Effector memory CD4-positive, alpha-beta T cell (primary cell): ENCODE measurements at places on chromosomes 7 and 10.

DNA sequence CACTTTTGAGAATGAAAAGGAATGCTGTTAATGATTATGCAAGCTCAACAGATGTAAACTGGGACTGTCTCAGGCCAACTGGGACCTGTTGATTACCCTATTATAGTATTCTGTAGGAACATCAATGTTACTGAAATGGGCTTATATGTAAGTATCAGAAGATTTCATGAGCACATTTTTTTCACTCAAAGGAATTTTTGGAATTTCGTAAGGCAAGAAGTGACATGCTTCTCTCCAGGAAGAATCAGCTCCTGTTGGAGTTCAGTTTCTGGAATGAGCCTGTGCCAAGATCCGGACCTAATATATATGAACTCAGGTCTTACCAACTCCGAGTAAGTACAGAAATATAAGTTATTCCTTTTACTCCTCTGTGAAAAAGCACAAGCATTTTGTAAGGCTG, 19.2 kb downstream of the NIPSNAP2 start:
- DNase-seq: no peak

DNA sequence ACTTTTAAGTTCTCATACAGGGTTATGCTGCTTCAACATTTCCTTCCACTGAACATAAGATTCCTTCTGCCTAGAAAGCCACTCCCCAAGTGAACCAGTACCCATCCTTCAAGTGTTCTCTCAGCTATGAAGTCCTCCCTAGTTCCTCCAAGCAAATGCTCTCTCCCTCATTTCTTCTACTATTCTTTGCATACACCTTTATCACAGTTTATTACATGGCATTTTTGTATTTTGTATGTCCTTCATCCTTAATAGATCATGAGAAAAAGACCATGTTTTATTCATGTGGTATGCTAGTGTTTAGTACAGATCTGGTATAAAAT, 1.9 kb downstream of the SYPL1 start:
- DNase-seq: no peak

DNA sequence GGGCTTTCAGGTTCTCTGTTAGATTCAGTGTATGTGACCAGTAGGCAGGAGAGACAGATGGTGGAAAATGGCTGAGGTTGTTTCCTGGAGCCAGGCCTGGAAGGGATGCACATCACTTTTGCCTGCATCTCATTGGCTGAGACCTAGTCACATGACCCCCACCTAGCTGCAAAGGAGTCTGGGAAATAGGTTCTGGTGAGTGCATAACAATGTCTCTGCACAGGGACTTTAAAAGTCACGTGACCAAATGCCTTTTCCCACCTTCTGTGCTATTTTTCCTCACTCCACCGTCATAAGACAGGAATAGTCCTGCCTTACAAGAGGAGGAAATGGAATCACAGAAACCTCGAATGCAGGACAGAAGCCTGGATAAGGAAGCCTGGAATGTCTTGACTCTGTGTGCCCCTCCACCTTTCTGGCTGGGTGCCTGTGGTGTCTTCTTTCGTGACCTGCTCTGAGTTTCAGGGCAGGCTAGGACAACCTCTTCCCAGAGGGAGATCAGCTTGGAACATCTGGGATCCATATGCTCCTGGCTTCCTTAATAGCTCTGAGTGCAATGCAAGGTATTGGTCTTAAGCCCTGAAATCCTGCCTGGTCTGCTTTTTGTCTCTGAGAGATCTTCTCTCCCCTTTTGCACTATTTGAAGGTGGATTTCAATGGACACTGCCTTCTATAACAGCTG, 139.9 kb upstream of the ZNF438 start:
- no peak for DNase-seq

GRCh38 chr7:57375783-57376182, 74.2 kb upstream of the ZNF716 start:
- no peak for DNase-seq

DNA sequence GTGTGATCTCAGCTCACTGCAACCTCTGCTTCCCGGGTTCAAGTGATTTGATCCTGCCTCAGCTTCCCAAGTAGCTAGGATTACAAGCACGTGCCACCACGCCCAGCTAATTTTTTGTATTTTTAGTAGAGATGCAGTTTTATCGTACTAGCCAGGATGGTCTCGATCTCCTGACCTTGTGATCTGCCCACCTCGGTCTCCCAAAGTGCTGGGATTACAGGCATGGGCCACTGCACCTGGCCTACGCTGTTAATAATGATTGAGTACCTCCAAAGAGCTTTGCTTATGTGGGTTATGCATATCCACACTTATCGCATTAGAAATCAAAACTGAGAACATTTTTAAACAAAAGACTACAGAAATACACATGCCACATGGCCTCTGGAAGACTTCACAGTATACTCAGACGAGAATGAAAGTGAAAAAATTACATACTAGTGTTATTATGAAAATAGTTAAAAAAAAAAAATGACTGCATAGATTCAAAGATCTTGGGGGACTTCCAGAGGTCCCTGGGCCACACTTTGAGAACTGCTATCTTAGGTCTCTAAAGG, 25.4 kb downstream of the RPP38 start:
- DNase-seq: no peak

DNA sequence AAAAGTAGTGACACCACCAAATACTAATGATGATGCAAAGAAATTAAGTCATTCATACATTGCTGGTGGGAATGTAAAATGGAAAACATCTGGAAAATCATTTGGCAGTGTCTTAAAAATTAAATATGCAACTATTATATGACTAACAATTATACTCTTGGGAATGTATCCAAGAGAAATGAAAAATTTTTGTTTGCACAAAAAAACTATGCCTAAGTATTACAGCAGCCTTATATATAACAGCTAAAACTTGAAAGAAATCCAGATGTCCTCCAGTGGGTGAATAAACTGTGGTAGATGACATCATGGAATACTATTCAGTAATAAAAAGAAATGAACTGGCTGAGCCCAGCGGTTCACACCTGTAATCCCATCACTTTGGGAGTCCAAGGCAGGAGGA, 132.0 kb downstream of the NEBL start:
- no peak for DNase-seq

DNA sequence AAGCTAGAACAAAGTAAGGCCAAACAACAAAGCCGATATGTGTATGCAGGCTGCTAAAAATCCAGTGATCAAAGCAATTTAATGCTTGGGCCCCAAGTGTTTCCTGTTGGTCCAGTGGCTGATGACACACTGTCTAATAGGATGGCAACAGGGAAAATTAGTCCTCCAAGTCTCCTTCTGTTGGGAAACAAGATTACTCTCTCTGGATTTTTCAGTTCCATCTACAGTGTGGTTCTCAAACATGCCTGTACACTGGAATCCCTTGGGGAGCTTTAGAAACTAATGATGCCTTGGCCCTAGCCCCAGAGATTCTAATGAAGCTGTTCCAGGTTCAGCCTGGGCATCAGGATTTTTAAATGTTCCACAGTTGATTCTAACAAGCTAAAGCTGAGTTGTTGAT, 198.7 kb downstream of the AHR start:
- DNase-seq: no peak

GRCh38 chr7:25297278-25297677, 69.0 kb upstream of the NPVF start:
- no peak for DNase-seq

DNA sequence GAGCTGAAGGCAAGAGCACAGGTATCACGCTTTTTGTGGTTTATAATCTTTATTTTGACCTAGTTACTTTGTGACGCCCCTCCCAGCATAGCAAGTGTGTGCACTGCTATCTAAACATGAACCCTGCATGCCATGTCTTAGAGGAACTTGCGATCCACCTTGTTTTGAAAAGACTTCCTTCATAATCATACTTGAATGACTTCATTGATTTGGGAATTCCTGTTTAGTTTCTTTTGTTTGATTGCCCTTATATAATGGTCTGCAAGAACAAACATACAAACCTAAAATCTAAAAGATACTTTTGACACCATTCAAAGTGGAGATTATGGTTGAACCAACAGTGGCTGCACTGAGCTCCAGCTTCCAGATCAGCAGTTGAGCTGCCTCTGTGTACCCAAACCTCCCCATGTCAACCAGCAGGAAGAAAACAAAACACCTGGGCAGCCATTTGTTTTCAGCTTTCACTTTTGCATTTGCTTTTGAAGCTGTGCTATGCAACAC, 132.6 kb downstream of the CELF2 start:
- no peak for DNase-seq

DNA sequence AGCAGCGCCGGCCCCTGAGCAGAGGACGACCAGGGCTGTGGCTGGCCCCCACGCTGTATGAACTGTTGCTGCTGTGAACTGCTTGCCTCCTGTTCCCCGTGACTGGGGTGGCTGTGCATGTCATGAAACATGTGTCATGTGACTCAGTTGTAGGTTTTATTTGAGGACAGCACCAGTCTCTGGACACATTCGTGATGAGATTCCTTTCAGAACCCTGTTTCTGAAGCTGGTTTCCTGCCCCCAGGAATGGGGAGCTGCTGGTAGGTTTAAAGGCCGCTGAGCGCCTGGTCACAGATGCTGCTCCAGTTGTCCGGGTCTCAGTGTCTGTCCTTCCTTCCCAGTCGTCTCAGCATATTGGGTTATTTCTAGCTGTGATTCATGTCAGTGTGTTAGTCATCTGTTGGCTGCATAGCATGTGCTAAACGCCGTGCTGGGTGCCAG, 79.1 kb upstream of the PPIF start:
- DNase-seq: no peak

DNA sequence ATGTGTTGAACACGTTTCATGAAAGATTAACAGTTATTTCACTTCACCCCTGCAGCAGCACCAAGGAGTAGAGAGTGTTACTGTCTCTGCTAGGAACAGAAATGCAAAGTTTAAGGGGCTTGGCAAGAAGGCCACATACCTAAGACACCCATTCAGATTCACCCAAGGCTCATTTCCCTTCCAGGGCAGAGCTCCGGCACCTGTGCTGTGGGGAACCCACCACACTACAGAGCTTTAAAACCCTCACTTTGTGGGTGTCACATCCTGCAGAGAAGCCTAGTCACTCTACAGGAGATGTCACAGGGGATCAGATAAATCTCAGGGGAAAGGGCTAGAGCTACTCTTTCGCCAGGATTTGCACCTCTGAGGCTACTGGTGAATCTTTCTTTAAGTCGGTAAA, 176.1 kb upstream of the KLF6 start:
- peak; percentile 22 for DNase-seq

- DNase-seq: no peak
Measured at GRCh38 chr7:131365838-131366237, 38.2 kb downstream of the MKLN1 start.

- no peak for DNase-seq
Measured at GRCh38 chr10:5365928-5366327, 1.2 kb downstream of the UCN3 start.

DNA sequence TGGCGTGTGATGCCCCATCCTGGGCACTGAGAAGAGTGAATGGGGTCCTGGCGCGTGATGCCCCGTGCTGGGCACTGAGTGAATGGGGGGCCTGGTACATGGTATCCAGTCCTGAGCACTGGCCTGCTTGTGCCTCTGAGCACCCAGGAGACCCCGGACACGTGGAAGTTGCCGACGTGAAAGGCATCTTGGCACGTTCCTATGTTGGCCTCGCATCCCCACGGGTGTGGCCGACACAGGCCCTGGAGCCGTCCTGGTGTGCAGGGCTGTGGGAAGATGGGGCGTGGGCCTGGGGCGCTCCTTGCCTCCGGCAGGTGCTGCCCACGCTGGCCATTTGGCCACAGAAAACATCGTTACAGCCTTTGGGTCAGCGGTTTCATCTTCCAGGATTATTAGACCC, 35.5 kb downstream of the CFAP46 start:
- no peak for DNase-seq

GRCh38 chr7:4102231-4102841, 579.8 kb upstream of the FOXK1 start:
- no peak for DNase-seq

GRCh38 chr10:8513155-8514147, 459.0 kb downstream of the GATA3 start:
- DNase-seq: no peak

GRCh38 chr7:107631588-107632491, 28.8 kb upstream of the SLC26A4 start:
- DNase-seq: no peak

DNA sequence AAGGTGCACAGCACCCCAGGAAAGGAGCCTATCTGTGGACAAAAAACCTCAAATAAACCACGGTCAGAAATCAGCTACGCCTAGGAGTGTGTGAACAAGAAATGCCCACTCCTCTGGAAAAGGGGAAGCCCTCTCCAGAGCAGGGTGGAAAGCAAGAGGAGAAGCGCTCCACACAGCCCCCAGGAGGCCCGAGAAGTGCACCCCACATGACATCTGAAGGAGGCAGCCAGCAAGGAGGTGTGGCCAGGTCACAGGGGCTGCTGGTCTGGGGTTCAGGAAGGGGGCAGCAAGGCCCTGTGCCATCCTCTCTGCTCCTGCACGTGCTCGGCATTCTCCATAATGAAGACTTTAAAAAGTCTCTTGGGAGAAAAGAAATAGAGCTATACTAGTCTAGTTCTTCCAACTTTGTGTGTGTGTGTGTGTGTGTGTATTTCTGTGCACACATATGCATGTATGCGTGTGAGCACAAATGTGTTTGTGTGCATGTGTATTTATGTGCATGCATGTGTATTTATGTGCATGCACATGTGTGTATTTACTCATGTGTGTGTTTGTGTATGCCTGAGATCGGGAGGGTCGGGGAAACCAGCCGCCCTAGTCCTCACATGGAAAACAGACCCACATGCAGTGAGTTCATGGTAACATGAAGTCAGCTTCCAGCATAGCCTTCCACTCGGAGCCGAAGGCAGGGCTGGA, 76.5 kb downstream of the TNS3 start:
- no peak for DNase-seq
